ENCODE measurements at places on chromosomes 4 and X.

GRCh38 chr4:103664436-103665075 is 55.2 kb downstream of the TACR3 start:
- DNase-seq: no peak

- no peak for DNase-seq
These were observed 9.2 kb upstream of the MED28 start for GRCh38 chr4:17605236-17605635.

- no peak for DNase-seq
These were observed 1.8 kb downstream of the FTHL17 start for GRCh38 chrX:31070057-31070468.

GRCh38 chr4:110778521-110778920 is 155.6 kb upstream of the PITX2 start:
- no peak for DNase-seq

DNA sequence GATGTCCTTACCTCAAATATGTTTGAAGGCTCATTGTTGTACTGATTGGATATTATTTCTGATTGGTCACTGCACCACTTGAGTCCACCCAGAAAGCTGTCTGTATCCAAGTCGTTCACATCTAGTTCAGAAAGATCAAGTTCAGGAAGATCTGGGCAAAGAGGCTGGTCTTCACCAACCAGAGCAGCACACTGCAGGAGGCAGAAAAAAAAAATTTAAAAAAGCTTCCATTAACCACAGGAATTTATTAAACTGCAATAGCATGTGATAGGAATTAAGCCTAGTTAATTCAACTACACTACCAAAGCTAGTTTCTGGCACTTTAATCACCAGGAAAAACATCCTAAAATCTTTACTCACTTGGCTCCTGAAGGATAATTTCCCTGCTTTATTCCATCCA is 5.1 kb downstream of the PPARGC1A start:
- no peak for DNase-seq

DNA sequence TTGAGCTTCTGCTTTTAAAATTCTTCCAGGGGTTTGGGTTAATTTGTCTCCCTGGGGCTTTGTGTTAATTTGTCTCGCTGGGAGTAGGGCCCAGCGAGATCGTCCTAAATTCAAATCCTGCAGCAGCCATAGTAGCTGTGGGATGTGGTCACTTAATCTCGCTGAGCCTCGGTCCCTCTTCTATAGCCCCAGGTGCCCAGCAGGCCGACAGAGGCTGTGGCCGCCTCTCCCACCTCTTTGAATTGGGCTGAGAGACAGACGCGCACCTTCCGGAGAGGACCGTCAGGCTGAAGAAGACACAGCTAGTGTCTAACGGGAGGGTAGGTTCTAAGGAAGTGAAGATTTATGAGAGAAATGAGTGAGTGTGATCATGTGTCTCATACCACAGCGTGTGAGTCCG is 15.7 kb upstream of the WFS1 start:
- DNase-seq: no peak

DNA sequence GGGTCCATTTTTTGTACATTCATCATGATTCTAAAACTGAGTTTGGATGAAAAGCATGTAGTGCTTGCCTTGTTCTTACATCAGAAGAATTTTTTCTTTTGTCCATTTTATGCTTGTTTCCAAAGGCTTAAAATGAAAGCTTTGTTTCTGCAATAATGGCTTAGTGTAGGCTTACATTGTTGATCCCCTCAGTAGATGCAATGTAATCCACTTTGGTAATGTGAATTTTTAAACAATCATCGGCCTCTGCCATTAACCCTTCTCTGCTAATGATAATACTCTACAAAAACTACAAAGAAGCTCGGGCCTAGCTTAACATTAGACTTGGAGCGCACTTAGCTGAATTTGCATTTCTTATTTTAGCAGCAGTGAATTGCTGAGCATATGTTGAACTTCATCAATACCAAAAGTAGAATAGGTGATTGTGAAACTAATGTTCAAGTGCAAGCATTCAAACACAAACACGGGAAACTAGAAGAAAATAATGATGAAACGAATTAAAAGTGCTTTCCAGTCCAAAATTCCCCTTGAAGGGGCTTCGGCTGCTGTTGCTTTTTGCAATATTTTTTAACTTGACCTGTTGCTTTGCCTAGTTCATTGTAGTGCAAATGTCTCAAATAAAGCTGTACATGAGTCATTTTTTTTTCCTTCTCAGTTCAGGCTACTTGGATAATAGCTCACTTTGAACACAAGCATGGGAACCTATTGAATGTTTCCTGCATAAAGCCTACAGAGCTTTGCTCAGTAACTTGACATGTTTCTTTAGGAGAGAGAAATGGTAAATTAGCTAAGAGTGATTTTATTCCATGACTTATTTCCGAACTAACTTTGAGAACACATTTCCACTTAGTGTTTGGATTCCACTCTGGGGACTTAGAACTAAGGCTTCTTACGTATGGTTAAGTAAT is 66.5 kb downstream of the SLIT2 start:
- DNase-seq: no peak

GRCh38 chr4:53656421-53656981 is 65.2 kb upstream of the LNX1 start:
- no peak for DNase-seq

DNA sequence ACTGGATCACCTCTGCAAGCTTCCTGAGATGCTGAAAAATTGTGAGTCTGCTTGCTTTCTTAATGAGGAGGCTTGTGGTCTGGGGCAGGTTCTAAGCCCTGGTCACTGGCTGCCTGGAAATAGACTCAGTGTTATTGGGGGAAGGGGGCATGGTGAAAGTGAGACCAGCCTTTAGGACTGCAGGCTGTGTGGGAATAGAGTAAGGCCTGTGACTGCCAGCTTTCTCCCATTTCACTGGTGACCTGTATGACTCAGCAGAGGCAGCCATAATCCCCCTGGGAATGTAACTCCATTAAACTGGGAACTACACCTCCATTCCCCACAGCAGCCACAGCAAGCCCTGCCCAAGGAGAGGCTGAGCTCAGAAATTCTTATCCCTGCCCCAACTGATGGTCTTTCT is 55.9 kb upstream of the IL15 start:
- no peak for DNase-seq

DNA sequence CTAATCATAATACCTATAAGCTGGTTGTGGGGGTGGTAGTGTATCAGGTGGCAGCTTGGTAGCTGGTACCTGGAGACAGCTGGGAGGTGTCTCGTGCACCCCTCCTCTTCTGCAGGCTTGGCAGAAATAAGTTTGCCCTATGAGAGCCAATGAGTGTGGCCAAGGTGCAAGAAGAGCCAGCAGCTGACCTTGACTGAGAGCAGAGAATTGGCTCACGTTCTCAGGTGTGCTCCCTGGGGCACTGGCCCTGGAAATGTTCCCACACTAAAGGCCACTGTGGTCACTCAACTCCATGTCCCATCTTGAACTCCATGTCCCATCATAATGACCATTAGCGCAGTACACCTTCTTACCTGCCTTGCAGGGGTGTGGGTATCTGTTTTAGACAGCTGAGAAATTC is 13.4 kb downstream of the TRMT44 start:
- DNase-seq: no peak

- no peak for DNase-seq
These were observed 97.2 kb upstream of the NR3C2 start for GRCh38 chr4:148539387-148539786.

- DNase-seq: no peak
These were observed 847.8 kb upstream of the SLIT2 start for GRCh38 chr4:19403786-19404370.

- DNase-seq: peak; percentile 80
These were observed 49.8 kb downstream of the TBCK start for GRCh38 chr4:106266201-106266600.

DNA sequence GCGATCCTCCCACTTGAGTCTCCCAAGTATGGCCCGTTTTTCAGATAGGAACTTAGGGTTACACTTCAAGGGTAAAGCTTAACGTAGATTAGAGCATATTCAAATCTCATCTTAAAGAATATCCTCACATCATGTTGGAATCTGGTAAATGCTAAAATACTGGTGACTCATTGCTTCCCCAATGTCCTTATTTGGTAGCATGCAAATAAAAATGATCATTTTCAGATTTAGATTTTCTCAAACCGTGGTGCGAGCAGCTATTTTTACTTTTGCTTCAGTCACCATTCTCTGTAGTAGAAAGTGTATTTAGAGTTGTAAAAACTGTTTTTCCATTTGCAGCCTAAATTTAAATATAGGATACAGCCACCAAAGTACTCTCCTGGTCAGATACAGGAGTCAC is 101.5 kb upstream of the MAML3 start:
- DNase-seq: no peak

DNA sequence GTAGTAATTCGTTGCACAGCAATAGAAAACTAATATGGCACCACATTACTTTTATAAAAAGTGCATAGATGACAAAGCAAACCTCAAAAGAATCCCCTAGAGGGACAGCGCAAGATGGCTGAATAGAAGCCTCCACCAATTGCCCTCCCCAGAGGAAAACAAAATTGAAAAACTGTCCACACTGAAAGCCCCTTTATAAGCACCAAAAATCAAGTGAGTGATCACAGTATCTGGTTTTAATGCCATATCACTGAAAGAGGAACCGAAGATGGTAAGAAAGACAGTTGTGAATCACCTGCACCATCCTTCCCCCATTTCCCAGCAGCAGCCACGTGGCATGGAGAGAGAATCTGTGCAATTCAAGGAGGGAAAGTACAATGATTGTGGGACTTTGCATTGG is 522.2 kb downstream of the GLUD2 start:
- DNase-seq: no peak

- DNase-seq: no peak
These were observed 292.4 kb downstream of the SLC7A11 start for GRCh38 chr4:137949746-137950145.

GRCh38 chrX:68942104-68942503 is 113.3 kb downstream of the EFNB1 start:
- no peak for DNase-seq
